ENCODE measurements at places on chromosomes 2 and 18. TPM values are rescaled to one million over a fixed set of nuclear protein-coding genes. Genes with fewer than 3 reads are reported as not detected.

The RESP18 gene
- total RNA-seq: not detected

- peak overlapping the region; percentile 68 for H3K27ac ChIP-seq
- DNase-seq: no peak
- no peaks in the 10 kb centered on the region for H3K36me3 ChIP-seq
These were observed 177.1 kb downstream of the FAM210A start for GRCh38 chr18:13548966-13549879.

DNA sequence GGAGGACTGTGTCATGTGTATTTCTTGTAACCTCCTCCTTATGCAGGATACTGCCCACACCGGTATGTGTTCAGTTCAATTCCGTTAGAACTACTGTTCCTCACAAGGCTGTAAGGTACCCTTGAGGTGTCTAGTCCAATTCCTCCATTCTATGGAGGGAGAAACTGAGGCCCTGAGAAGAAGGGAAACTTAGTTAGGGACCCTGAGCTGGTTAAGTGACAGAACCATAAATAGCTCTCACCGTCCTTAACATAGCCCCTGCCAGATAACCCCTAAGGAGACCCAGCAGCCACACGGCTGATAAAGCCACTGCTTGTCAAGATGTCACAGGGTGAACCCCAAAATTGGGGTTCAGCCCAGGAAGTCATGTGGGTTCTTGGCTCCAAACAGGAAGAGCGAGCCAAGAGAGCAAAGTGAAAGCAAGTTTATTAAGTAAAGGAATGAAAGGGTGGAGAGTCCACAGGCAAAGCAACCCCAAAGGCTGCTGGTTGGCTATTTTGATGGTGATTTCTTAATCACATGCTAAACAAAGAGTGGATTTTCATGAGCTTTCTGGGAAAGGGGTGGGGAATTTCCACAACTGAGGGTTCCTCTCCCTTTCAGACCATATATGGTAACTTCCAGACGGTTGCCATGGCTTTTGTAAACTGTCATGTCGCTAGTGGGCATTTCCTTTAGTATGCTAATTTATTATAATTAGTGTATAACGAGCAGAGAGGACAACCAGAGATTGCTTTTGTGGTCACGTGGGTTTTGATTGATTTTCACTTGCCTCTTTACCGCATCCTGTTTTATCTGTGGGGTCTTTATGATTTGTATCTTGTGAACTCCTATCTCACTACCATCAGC lies 83.4 kb upstream of the RTN4 start:
- no peak for DNase-seq
- no peaks in the 10 kb centered on the region for H3K36me3 ChIP-seq
- no peaks in the 10 kb centered on the region for H3K27me3 ChIP-seq
- peaks cover 39% of the 10 kb centered on the region for H3K4me1 ChIP-seq
- peak overlapping the region; percentile 41 for H3K4me3 ChIP-seq

The KCNIP3 gene
- total RNA-seq: 29.9 TPM

The CMPK2 gene
- total RNA-seq: 8.3 TPM

GRCh38 chr2:163553601-163554000 lies 182.2 kb downstream of the FIGN start:
- no peaks in the 10 kb centered on the region for H3K27me3 ChIP-seq
- H3K4me1 ChIP-seq: peaks cover 6% of the 10 kb centered on the region
- H3K4me3 ChIP-seq: no peak overlapping the region
- H3K36me3 ChIP-seq: no peaks in the 10 kb centered on the region
- no peak for DNase-seq

DNA sequence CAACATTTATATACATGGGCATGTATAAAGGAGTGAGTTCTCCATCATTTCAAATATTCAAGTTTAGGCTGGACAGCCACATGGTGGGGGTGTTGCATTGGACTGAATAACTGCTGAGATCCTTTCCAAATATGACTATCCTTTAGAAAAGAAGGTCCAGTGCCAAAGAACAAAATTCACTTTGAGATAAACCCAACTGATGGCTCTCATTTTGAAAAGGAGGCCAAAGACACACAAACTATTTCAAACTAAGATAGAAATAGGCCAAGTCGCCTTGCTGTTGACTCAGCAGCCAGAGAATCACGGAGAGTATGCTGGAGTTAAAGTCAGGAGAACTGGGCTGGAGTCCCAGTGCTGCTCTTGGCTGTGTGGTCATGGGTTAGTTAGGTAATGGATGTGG lies 204.5 kb upstream of the LRATD1 start:
- H3K27ac ChIP-seq: no peak overlapping the region
- peaks cover 7% of the 10 kb centered on the region for H3K4me1 ChIP-seq
- no peaks in the 10 kb centered on the region for H3K36me3 ChIP-seq
- DNase-seq: no peak
- H3K4me3 ChIP-seq: no peak overlapping the region

GRCh38 chr2:195898505-195899191 lies 170.0 kb downstream of the DNAH7 start:
- no peak overlapping the region for H3K4me3 ChIP-seq
- DNase-seq: no peak
- no peaks in the 10 kb centered on the region for H3K36me3 ChIP-seq
- H3K4me1 ChIP-seq: peaks cover 7% of the 10 kb centered on the region
- H3K27ac ChIP-seq: no peak overlapping the region

The POMC gene
- 12.4 TPM for total RNA-seq

GRCh38 chr2:206275312-206276055 lies 1.0 kb downstream of the ZDBF2 start:
- H3K27me3 ChIP-seq: peaks cover 11% of the 10 kb centered on the region
- H3K4me3 ChIP-seq: peak overlapping the region; percentile 71
- H3K36me3 ChIP-seq: no peaks in the 10 kb centered on the region

- H3K36me3 ChIP-seq: no peaks in the 10 kb centered on the region
- no peak overlapping the region for H3K4me3 ChIP-seq
- no peak overlapping the region for H3K27ac ChIP-seq
- no peaks in the 10 kb centered on the region for H3K27me3 ChIP-seq
These were observed 8.6 kb downstream of the PLEKHB2 start for GRCh38 chr2:131113566-131114227.

The SMAD7 gene
- 22.5 TPM for total RNA-seq

The ANKRD29 gene
- 9.6 TPM for total RNA-seq

DNA sequence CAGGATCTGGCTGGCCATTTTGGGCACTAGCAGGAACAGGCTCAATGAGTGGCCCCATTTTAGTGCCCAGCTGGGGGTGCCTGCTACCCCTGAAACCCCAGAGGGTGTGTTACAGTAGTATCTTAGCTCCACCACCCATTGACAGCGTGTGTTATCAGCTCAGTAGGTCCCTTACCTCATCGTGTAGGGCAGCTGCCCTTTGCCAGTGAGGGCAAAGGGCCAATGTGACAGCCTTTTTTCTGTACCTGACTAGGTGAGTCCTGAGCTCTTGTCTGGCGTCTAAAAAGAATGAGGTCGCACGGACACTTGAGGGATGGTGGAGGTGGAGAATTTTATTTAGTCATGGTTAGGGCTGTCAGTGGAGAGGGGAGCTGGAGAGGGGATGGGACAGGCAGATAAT lies 462.2 kb downstream of the PIK3C3 start:
- H3K27ac ChIP-seq: no peak overlapping the region
- DNase-seq: no peak
- no peak overlapping the region for H3K4me3 ChIP-seq
- H3K4me1 ChIP-seq: peaks cover 16% of the 10 kb centered on the region
- no peaks in the 10 kb centered on the region for H3K36me3 ChIP-seq
- no peaks in the 10 kb centered on the region for H3K27me3 ChIP-seq

The AKAIN1 gene
- total RNA-seq: not detected

GRCh38 chr18:50610349-50610748 lies 50.5 kb downstream of the MAPK4 start:
- no peaks in the 10 kb centered on the region for H3K4me1 ChIP-seq

The MSTN gene
- not detected for total RNA-seq

- H3K4me3 ChIP-seq: no peak overlapping the region
- H3K36me3 ChIP-seq: no peaks in the 10 kb centered on the region
- H3K27me3 ChIP-seq: no peaks in the 10 kb centered on the region
- no peak for DNase-seq
These were observed 20.7 kb downstream of the SCYGR8 start for GRCh38 chr2:227766373-227766883.

The APOB gene
- total RNA-seq: 2.3 TPM

The SDC1 gene
- 0.33 TPM for total RNA-seq

GRCh38 chr2:159045545-159046454 lies 77.4 kb downstream of the TANC1 start:
- H3K27ac ChIP-seq: no peak overlapping the region
- peaks cover 67% of the 10 kb centered on the region for H3K4me1 ChIP-seq
- H3K4me3 ChIP-seq: no peak overlapping the region
- no peaks in the 10 kb centered on the region for H3K36me3 ChIP-seq
- DNase-seq: no peak

DNA sequence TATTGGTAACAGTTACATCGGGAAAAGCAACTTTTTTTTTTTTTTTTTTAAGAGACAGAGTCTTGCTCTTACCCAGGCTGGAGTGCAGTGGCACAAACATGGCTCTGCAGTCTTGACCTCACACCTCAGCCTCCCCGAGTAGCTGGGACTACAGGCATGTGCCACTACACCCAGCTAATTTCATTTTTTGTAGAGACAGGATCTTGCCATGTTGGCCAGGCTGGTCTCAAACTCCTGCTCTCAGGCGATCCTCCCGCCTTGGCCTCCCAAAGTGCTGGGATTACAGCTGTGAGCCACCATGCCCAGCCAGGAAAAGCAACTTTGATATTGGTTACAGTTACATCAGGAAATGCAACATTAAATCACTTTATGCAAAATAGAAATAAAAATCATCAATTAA lies 4.6 kb downstream of the ITGB1BP1 start:
- H3K4me1 ChIP-seq: peaks cover 29% of the 10 kb centered on the region
- H3K27ac ChIP-seq: no peak overlapping the region
- H3K4me3 ChIP-seq: no peak overlapping the region
- no peak for DNase-seq
- H3K27me3 ChIP-seq: no peaks in the 10 kb centered on the region
- H3K36me3 ChIP-seq: peaks cover 9% of the 10 kb centered on the region

DNA sequence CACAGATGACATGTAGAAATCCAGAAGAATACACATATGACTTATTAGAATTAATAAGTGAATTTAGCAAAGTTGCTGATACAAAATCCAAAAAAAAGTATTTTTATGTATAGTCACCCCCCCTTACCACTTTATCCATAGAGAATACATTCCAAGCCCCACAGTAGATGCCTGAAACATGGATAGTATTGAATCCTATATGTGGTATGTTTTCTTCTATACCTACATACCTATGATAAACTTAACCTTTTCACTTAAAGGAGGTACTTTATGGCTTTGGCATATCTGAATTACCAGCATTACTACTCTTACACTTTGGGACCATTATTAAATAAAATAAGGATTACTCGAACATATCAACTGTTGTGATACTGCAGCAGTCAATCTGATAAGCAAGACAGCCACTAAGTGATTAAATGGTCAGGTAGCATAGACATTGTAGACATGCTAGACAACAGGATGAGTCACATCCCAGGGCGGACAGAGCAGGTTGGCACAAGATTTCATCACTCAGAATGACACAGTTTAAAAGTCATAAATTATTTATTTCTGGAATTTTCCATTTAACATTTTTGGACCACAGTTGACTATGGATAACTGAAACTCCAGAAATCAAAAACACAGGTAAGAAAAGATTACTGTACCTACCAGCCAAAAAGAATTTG lies 208.2 kb upstream of the CHAC2 start:
- H3K27ac ChIP-seq: no peak overlapping the region
- DNase-seq: no peak
- H3K36me3 ChIP-seq: no peaks in the 10 kb centered on the region
- H3K27me3 ChIP-seq: no peaks in the 10 kb centered on the region

GRCh38 chr2:6645004-6645403 lies 220.7 kb downstream of the CMPK2 start:
- no peaks in the 10 kb centered on the region for H3K4me1 ChIP-seq
- no peak overlapping the region for H3K27ac ChIP-seq

The ZNF804A gene
- not detected for total RNA-seq

DNA sequence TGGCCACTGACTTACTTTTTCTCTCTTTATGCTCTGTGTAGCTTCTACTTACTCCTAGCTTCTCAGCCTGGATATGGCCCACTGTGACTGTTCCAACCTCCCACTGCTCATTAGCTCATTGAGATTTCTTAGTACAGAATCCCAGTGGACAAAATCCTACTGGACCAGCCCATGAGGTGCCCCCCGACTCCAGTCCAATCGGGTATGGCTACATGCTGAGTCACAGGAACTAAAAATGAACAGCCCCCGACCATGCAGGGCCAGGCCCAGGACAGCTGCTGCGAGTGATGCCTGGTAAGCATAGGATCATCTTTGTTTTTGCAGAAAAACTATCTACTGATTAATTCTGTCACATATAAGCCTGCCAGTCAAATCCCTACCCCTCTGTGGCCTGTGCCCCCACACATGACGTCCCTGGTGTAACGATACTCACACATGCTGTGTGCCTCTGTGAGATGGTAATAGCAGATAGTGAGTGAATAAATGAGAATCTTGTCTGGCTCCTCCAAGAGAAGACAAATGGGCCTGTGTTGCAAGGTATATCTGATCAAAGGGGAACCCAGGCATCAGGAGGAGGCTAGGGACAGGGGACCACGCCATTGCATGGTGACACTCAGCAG lies 85.9 kb upstream of the KLF7 start:
- no peak overlapping the region for H3K27ac ChIP-seq
- H3K36me3 ChIP-seq: no peaks in the 10 kb centered on the region
- DNase-seq: no peak
- peaks cover 34% of the 10 kb centered on the region for H3K4me1 ChIP-seq
- no peak overlapping the region for H3K4me3 ChIP-seq

GRCh38 chr2:113203217-113203530 lies 29.4 kb downstream of the PSD4 start:
- peaks cover 7% of the 10 kb centered on the region for H3K4me1 ChIP-seq
- H3K36me3 ChIP-seq: no peaks in the 10 kb centered on the region
- no peak for DNase-seq
- H3K4me3 ChIP-seq: no peak overlapping the region
- no peak overlapping the region for H3K27ac ChIP-seq

GRCh38 chr2:233081232-233081730 lies 21.1 kb downstream of the INPP5D start:
- no peak overlapping the region for H3K27ac ChIP-seq
- no peaks in the 10 kb centered on the region for H3K27me3 ChIP-seq
- no peak overlapping the region for H3K4me3 ChIP-seq
- H3K4me1 ChIP-seq: peaks cover 31% of the 10 kb centered on the region

- no peaks in the 10 kb centered on the region for H3K36me3 ChIP-seq
- H3K27ac ChIP-seq: no peak overlapping the region
- H3K27me3 ChIP-seq: no peaks in the 10 kb centered on the region
These were observed 778.5 kb downstream of the BCL11A start for GRCh38 chr2:59774821-59775433.

DNA sequence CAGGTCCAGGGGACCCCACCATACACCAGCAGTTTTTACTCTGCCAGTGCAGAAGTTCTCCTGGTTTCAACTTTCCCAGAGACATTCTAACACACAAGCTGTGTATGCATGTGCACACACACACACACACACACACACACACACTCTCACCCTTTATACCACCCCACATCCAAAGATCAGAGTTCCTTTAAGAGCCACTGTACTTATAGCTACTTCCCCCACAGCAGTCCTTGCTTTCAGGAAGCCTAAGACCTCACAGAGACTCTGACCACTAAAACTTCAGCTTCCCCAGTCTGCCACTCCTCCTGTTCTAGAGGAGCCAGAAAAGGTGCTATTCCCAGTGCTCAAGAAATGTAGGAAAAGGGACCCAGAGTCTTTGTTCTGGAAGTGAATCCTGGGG lies 107.8 kb downstream of the ZNF521 start:
- DNase-seq: no peak
- H3K4me3 ChIP-seq: no peak overlapping the region

- DNase-seq: no peak
- H3K36me3 ChIP-seq: no peaks in the 10 kb centered on the region
- no peak overlapping the region for H3K27ac ChIP-seq
- no peaks in the 10 kb centered on the region for H3K27me3 ChIP-seq
- H3K4me3 ChIP-seq: no peak overlapping the region
- H3K4me1 ChIP-seq: no peaks in the 10 kb centered on the region
These were observed 1337.2 kb upstream of the CELF4 start for GRCh38 chr18:38902796-38903195.

The POTEJ gene
- not detected for total RNA-seq

GRCh38 chr2:134782792-134783191 lies 55.6 kb upstream of the ACMSD start:
- no peak for DNase-seq
